ENCODE measurements at places on chromosomes 3 and 15.

GRCh38 chr3:120495809-120496208 lies 45.0 kb upstream of the FSTL1 start:
- peak; percentile 8 for DNase-seq

DNA sequence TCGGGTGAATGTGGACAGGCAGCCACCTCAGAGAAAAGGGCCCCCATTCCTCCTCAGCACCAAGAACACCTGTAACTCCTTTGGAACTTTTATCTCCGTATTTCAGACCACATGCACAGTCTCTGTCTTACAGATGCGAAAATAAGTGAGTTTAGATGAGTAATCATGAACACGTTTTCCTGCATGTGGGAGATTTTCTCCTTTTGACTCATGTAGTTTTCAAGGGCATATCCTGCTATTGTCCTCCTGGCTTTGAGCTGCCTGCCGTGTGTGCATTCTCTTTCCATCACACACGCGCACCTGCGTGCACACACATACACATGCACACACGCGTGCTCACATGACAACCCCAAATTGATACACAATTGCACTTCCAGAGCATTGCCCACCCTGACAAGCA lies 239.2 kb downstream of the GABRG3 start:
- no peak for DNase-seq

DNA sequence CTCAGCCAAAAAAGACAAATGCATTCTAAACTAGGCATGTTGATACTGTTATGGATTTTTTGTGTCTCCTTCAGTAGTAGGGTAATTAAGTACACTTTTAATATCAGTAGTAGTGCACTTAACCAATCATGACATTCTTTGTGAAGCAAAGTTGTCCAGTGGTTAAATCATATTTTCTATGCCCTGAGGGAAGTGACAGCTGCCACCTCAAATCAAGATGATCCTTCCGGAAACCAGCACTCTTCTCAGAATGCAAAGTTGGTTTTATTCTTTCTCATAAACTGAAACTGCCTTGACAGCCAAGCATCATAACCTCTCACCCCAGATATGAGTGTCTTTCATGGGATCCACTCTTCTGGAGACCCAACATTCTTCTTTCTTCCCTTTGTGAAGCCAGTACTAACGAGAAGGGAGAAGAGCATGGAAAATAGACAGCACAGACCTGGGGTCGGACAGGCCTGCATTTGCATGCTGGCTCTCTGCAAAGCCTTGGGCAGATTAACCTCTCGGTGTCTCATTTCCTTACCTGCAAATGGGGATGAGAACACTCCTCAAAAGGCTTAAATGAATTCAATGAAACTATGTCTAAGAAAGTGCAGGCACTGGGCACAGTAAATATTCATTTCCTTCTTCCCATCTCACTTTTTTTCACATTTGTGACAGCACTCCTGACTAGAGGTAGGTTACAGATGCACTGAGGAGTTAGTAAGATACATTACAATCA lies 13.2 kb downstream of the AAGAB start:
- peak; percentile 20 for DNase-seq

DNA sequence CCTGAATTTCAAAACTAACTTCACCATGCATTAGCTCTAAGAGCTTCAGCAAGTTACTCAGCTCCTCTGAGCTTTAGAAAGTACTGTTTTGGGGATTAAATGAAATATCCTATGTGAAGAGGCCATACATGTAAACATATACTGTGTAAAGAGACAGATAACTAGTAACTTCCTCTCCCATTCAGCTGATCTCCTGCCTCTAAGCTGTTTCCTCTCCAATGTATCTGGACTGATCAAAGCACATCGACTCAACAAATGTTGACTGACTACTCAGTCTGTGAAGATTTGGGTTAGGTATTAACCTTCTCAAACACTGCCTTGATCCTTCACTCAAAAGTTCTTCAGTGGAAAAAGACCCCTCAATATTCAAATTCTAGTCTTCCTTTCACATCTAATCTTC lies 82.0 kb downstream of the BOC start:
- no peak for DNase-seq

- DNase-seq = peak; percentile 4
Measured at GRCh38 chr3:48273594-48274211, 32.8 kb downstream of the ZNF589 start.

GRCh38 chr15:37891766-37892368 lies 42.6 kb upstream of the TMCO5A start:
- peak; percentile 55 for DNase-seq

- no peak for DNase-seq
Measured at GRCh38 chr3:119170821-119171220, 2.6 kb upstream of the UPK1B start.

GRCh38 chr3:58325525-58325992 lies 7.1 kb upstream of the PXK start:
- no peak for DNase-seq

- no peak for DNase-seq
Measured at GRCh38 chr15:50182219-50183013, 420 bp downstream of the SLC27A2 start.

DNA sequence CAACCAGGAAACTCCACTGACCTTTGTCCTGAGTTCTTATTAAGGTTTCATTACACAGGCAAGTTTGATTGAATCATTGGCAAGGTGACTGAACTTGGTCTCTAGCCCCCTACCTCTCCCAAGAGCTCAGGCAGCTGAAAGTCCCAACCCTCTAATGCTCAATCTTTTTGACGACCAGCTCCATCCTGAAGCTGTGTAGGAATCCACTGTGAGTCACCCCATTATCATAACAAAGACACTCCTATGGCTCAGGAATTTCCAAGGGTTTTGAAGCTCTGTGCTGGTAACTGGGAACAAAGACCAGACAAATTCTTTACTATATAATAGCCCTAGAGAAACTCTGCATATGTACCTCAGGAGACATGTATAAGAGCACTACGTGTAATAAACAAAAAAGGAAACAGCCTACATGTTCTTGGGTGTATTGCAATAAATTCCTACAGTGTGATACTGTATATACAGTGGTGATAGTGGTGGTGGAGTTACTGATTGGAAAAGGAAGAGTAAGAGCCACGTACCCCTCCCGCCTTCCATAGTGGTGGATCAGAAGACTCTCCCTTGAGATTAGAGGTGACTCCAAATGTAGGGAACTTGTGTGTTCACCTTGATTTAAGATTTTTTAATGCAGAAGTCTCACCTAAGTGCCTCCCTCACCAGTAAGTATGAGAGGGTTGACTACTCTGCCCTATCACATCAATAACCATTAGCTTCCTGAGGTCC lies 116.6 kb downstream of the ST8SIA2 start:
- peak; percentile 82 for DNase-seq

DNA sequence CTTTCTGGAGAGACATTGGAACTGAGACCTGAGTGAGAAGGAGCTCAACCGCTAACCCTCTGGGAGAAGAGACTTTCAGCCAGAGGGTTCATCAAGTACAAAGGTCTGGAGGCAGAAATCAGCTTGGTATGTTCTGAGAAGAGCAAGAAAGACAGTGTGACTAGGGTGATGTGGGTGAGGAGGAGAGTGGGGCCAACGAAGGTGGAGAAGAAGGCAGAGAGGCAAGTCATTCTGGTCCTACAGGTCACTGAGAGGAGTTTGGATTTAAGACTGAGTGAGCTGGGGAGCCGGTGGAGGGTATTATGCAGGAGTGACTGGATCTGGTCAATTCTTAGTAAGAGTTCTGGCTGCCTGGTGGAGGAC lies 12.2 kb downstream of the XIRP1 start:
- no peak for DNase-seq

DNA sequence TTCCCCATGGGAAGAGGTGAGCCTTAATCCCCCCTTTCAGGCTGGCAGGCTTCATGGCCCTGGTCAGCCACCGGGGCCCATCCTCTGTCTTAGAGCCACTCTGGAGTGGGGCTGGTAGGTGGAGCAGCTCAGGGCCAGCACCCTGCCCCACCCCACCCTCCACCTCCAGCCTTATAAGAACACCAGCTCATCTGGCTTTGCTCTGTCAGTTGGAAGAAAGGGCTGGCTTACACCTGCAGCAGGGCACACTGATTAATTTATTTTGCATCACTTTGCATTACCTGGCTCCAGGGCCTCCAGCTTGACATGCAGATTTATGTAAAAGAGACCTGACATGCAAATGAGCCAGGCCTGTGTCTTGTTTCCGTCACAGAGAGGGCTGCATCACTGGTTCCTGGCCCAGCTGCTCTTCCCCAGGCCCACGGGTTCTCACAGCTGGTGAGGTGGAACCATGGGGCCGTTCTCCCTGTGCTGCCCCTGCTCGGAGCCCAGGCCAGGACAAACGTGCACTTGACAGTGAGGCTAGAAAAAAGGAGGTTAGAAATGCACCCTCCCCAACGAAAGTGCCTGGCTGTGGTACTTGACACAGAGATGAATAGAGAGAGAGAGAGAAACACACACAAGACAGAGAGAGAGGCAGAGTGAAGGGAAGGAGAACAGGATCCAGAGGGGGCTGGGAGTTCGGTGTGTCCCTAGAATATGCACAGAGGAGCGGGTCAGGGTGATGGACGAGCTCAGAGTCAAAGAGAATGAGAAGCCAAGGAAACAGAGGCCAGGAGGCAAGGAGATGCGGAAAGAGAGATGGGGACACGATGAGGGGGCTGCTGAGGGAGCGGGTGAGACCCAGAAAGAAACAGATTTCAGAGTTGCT lies 44.5 kb upstream of the MAGEF1 start:
- DNase-seq = no peak

DNA sequence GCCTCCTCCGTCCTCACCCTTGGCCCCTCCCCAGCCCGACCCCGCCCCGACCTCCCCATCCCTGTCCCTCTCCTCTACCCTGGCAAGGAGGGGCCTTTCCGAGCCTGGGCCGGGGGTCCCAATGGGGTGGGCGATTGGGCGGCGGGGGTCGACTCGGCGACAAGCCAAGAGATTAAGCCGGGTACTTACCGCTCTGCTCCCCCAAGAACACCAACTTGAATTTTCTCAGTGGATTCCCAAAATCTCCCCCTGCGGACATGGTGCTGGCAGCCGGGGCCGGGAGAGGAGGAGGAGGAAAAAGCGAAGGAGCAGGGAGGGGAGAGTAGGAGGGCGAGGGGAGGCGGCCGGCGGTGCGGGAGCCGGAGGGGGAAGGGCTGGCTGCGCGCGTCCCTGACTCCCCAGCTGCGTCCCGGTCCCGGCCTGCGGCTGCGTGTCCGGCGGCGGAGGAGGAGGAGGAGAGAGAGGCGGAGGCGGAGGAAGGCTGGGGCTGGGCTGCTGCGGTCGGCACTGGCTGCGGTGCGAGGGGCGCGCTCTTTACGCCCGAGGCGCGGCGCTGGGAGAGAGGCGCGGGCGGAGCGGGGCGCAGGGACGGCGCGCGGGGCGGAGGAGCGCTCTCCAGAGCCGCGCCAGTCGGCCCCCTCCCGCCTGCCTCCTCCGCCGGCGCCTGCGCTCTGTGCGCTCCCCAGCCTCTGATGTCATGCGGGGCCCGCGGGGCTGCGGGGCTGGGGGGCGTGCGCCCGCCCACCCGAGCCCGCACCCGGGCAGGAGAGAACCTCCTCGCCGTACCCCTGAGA lies at the start of gene RAB6B:
TSS of gene RAB6B (minus strand) at position 675 of the 794 bp plus-strand sequence. CDS start at position 259, 416 bp downstream.
- no peak for DNase-seq

- no peak for DNase-seq
Measured at GRCh38 chr3:113968986-113969385, 21.2 kb downstream of the ZDHHC23 start.

GRCh38 chr15:99365242-99365641 lies 114.0 kb downstream of the LRRC28 start:
- DNase-seq = no peak

DNA sequence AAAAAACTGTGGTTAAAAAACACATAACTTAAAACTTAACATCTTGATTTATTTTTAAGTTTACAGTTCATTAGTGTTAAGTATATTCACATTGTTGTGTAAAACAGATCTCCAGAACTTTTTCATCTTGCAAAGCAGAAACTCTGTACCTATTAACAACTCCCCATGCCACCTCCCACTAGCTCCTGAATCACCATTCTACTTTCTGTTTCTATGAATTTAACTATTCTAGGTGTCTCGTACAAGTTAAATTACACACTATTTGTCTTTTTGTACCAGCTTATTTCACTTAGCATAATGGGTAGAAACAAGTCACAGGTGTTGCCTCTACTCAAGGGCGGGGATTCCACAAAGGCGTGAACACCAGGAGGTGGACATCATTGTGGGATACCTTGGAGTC lies 43.2 kb downstream of the CRTC3 start:
- no peak for DNase-seq

- DNase-seq = no peak
Measured at GRCh38 chr15:40235201-40235885, 3.5 kb upstream of the PAK6 start.

GRCh38 chr3:21013566-21013965 lies 737.4 kb downstream of the ZNF385D start:
- DNase-seq = peak; percentile 56

GRCh38 chr3:52794612-52795099 lies at the start of gene ITIH3:
ITIH3 (plus strand) TSS chr3:52794796; CDS start chr3:52794804, 8 bp downstream.
- no peak for DNase-seq

DNA sequence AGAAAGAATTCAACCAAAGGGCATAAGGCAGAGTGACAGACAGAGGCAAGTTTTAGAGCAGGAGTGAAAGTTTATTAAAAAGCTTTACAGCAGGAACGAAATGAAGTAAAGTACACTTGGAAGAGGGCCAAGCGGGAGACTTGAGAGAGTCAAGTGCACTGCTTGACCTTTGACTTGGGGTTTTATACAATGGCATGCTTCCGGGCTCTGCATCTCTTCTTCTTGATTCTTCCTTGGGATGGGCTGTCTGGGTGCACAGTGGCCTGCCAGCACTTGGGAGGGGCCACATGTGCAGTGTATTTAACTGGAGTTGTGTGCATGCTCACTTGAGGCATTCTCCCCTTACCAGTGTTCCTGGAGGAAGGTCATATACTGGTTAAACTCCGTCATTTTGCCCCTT lies 30.4 kb upstream of the KLHL25 start:
- no peak for DNase-seq

DNA sequence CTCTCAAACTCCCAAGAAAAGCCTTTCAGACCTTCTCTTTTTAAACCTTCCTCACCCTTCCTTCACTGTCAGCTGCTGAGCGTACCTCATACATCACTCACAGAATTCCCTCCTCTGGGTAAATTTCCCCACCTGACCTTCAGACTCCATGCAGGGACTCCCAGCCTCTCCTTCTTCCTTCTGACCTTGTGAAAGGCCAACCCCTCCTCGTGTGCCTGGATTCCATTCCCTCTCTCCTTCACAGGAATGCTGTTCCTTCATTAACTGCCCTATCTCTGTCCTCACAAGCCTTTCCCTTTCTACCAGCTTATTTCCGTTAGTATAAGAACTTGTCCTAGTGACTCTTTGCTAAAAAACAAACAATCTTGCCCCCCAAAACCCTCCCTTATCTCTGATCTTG lies 69.7 kb upstream of the MME start:
- DNase-seq = no peak

DNA sequence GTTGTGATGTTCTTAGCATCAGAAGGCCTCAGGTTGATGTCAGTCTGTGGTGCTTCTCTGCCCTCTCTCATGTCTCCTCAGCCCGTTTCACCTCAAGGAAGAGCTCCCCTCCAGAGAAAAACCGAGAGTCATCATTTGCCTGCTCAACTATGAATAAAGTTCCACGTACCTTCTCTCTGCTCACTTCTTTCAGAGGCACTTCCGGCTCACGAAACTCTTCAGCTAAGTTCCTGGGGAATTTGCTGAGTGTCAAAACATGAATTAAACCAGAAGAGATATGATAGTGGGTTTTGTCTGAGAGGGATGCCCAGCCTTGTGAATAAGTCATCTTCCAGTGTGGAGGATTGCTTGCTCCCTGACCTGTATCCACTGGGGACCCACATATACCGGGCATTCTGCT lies 37.7 kb downstream of the CCR4 start:
- no peak for DNase-seq
